Thoracic aorta (tissue), 2 donors: ENCODE measurements at places on chromosomes 7 and 10.

DNA sequence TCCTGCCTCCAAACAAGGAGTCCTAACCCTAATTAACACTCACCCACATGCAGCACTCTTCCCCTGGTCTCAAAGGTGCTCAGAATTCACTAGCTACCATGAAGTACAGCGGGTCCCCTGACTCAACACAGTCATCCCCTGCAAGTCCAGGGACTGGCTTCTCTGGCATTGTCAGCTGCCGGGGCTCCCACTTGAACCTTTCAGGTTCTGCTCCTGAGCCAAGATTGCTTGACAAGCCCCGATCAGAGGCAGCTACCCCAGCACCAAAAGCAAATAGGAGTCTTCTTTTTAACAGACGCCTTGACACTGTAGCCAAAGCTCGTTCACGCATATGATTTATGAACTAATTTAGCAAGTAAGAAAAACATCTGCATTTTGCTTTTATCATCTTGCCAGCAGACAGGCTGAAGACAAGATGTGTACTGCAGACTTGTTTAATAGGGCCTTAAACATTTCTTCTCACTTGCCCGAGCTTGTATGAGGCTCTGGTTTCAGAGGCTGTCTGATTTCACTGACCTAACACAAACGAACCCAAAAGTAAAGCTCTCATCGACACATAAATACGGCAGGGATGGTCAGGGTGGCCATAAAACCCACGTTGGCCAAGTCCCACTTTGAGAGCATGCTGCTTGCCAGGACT is 67.6 kb upstream of the ADAM12 start:
- no peak for DNase-seq

GRCh38 chr10:127906548-127907377 is at the start of gene PTPRE:
Gene PTPRE, plus strand, starts transcription at chr10:127907103. Its CDS starts 133,779 bp downstream, at chr10:128040882.
- no peak for DNase-seq

- DNase-seq: no peak
Measured at GRCh38 chr7:151735851-151736402, 141.0 kb downstream of the PRKAG2 start.

DNA sequence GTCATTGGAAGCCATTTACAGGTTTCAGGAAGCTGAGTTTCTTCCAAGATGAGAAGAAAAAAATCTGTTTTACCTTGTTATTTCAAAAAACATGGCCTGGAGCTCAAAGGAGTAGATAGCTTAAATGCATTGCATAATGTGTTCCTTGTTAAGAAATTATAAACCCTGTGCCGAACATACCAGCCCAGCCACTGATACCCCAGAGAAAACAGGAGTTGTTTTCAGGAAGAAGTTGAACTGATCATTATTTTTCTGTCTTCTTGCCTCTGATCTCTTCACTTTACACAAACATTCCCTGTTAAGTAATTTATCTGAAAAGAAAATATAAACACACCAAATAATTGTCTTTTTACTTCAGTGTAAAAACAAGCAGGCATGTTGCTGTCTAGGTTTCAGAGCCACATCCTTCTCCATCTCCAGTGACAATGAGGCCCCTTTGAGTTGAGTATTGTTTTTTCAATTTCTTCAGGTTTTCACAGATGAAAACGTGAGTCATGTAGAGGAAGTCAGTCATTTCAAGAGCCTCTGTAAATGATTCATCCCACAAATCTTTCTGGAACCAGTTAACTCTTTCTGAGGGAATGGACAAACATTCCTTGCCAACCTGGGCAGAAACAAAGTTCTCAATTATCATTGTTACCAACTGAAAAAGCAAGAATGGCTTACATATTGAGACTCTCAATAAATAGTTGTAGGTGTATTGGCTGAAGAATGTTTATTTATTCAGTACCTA is 244.2 kb downstream of the IPMK start:
- DNase-seq: no peak

DNA sequence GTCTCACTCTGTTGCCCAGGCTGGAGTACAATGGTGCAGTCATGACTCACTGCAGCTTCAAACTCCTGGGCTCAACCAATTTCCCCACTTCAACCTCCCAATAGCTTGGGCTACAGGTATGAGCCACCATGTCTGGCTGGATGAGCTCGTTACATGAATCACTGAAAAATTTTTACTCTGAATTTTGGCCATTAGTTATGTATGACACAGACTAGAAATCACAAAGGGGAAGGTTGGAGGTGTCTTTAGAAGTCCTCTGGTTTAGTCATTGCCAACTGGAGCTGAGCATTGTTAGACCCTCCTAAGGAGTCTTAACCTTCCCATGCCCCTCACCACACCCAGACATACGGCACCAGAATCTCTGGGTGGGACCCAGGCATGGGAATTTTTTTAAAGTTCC is 34.7 kb downstream of the SVIL start:
- no peak for DNase-seq

GRCh38 chr10:100183481-100183880 is 2.3 kb downstream of the ERLIN1 start:
- DNase-seq: no peak

- DNase-seq: no peak
Measured at GRCh38 chr7:34070511-34071323, 165.4 kb downstream of the BMPER start.

DNA sequence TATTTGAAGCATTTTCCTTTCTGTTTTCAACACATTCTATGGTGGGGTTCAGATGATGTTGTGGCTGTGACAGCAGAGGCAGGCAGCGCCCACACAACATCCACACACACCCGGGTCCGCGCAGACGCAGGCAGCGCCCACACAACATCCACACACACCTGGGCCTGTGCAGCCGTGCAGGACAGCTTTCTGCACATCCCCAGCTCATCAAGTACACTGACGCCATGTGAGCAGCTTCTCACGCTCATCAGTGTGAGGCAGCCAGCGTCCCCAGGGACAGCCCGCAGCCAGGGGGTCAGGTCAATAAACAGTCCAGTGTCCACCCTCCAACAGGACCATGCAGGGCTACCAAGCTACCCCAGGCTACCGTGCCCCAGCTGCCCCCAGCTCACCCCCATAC is 272.8 kb upstream of the TCERG1L start:
- no peak for DNase-seq

GRCh38 chr10:52578871-52579405 is 193.6 kb downstream of the MBL2 start:
- no peak for DNase-seq

- DNase-seq: peak; percentile 35
Measured at GRCh38 chr7:155206318-155207020, 91.2 kb upstream of the INSIG1 start.

DNA sequence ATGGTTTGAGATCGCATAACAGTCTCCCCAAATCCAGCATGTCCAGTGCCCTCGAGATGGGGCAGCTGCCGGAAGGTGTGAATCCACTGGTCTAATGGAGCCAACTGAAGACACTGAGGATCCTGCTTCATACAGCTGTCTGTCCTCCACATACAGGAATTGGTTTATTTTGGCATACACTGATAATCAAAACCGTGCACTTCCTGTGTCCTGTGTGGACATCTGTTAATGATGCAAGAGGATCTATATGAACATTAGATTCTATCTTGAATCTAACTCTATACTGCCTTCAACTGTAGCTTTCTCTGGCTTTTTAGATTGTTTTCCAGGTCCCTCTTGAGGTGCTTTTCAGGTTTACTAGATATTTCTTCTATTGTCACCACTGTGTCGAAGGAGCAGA is 3.0 kb upstream of the JAZF1 start:
- DNase-seq: no peak

DNA sequence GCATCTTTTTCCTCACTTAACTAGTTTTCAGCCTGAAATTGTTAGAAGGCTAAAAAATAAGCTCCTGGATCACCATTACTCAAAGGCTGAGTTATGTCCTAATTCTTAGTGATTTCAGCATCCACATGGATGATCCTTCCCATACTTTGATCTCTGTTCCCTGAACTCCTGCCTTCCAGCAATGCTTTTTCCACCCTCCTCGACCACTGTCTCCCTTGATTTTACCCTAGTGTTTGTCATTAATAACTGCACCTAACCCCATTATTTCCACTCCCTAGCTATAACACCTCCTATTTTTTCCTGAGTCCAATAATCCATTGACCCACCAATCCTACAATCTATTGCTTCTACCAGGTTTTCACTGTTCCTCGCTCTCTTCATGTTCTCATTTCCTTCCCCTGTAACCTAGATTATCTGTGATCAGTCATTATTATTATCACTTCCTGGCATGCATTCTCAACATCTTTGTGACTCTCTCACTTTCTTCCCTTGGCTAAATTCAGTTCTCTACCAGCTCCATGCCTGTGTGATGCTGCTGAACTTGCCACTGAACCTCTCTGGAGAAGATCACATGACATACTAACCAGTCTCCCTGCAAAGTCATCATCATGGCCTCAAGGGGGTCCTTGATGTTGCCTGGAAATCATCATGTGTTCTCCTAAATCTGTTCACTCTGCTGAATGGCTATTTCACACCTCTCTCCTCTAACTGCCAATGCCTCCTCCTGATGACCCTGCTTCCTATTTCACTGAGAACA is 6.5 kb upstream of the CALU start:
- no peak for DNase-seq

DNA sequence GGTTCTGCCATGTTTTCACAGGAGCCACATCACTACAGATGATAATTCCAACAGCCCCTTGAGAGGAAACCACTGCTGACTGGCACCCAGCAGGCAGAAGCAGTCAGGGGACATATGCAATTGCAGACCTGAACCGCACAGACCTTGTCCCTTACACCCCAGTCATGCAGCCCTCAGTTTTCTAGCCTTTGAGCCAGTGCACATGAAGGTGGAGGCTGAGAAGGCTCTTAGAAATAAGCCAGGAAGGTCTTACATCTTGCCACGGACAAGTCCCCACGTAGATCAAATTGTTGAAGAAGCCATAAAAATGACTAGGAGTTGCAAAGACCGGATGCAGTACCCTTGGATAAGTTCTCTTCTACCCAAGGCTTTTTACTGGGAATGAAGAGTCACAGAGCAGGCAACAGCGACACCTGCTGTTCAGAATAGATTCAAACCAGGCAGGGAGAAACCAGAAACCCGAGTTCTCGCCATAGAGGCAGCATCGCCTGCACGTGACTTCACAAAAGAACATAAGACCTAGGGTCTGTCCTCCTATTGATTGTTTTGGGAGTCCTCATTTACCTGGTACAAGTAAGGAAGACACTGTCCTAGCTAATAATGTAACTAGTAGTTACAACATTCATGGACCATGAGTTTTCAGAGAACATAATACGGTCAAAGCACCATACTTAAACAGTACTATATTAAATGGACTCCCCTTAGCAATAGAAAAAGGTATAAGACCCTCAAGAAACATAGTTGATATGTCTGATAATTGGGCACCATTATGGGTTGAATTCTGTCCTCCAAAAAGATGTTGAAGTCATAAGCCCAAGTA is 11.1 kb downstream of the STEAP1B start:
- DNase-seq: no peak

GRCh38 chr7:93146036-93146435 is 2.1 kb downstream of the SAMD9L start:
- DNase-seq: no peak

DNA sequence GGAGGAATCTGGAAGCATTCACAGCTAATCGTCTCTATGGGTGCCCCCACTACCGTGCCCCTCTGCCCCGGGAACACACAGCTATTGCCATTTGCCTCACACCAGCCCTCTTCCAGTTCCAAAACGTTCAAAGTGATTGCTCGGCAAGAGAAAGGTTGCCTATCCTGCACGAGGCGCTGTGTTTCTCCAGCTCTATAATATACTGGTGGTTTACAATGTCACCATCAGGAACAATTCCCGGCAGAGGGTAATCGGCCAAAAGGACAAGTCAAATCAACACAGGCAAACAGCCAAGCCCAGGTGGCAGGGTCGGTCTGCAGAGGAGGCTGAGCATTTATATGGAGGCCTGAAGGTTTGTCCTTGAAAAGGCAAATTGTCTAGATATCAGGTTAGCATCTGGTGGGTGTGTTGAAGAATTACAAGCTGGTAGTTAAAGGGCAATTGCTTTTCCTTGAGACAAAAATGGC is 29.2 kb upstream of the TNS3 start:
- no peak for DNase-seq

DNA sequence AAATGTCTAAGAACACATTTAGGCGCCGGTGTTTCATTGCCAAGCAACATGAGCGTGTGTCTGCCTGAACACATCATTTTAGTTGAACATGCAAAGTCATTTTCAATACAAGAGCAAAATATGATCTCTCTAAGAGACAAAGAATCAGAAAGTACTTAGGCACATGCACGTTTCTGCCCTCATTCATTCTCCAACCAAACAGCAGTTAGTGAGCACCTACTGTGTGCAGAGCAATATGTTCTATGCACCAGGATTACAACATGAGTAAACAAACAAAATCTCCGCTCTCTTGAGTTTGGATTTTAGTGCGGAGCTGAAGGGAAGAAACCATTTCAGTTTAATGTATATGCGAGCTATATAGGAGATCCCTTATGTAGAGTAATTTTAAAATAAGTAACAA is 71.6 kb upstream of the KLF6 start:
- DNase-seq: no peak

- DNase-seq: no peak
Measured at GRCh38 chr10:133235265-133235855, 2.3 kb upstream of the VENTX start.

DNA sequence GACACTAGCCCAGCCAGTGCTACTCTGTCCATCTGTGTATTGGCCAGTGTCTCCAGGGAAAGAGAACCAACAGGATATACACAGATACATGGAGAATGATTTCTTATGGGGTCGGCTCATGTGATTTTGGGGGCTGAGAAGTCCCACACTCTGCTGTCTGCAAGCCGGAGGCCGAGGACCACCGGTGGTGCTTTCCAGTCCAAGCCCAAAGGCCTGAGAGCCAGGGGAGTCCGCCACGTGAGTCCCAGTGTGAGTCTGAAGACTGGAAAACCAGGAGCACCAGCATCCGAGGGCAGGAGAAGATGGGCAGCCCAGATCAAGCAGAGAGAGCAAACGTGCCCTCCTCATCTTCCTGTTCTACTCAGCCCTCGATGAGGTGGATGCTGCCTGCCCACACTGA is 71.5 kb downstream of the C10orf143 start:
- no peak for DNase-seq

GRCh38 chr10:106500041-106500924 is 664.2 kb downstream of the SORCS1 start:
- DNase-seq: no peak

GRCh38 chr10:124912101-124912886 is 29.6 kb upstream of the ZRANB1 start:
- no peak for DNase-seq

DNA sequence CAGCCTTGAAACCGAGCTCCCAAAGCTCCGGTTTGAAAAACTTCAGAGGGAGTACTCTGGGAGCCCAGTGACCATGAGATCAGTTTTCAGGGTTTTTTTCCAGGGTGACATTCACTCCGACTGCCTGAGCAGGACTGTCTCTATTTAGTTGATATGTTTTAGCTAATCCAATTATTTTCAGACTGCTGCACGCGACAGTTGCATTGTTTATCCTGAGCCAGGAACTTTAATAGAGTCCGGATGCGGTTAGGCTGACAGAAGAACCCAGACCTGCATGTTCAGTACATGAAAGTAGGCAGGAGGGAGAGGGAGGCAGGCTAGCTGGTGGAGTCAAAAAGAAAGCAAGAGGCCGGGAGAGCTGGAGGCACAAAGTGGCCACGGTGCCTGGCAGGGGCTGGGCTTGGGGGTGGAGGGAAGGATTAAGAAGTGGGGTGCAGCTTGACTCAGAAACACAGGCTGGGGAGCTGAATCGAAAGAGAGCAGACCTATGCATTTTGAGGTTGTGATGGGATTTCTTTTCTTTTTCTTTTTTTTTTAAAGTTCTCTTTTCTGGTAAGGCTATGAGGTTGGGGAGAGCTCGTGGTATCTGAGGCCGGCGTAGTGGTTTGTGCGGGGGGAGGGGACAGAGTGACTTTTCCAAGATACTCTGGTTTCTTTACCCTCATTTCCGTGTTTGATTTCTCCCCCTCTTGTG is 5.7 kb downstream of the GATA3 start:
- no peak for DNase-seq

- DNase-seq: no peak
Measured at GRCh38 chr10:114115661-114116445, 58.1 kb downstream of the CCDC186 start.
